Activated T-helper 9 cell treated with anti-CD3 and anti-CD28 coated beads, Interleukin-2, amount 50 U/mL, for 16 hours (primary cell): ENCODE measurements at places on chromosomes 16 and 17.

GRCh38 chr16:85391175-85391707 is 221.9 kb upstream of the GSE1 start:
- no peak for DNase-seq

DNA sequence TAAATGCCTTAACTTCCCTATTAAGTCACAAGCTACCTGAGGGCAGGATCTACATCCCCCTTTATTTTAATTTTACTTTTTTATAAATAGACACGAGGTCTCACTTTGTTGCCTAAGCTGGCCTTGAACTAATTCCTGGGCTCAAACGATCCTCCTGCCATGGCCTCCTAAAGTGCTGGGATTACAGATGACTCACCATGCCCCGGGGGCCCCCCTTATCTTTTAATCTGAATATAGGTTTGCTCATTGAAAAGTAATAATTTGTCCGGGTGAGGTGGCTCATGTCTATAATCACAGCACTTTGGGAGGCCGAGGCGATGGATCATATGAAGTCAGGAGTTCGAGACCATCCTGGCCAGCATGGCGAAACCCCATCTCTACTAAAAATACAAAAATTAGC is 14.2 kb downstream of the ETV4 start:
- no peak for DNase-seq

DNA sequence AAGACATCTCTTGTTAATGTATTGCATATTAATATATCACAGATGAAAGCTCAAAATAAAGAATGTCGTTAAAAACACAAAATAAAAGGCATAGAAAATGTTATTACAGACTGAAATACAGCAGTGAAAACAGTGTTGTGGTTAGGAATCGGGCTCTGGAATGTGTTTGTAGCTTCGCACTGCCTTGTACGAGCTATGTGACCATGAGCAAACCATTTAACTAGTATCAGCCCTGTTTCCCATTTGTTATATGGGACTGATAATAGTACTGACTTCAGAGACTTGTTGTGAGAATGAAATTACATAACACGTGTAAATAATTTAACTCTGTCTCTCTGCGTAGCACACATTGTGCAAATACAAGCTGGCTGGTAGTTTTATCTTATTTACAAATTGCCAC is 648 bp upstream of the RBFOX1 start:
- no peak for DNase-seq

DNA sequence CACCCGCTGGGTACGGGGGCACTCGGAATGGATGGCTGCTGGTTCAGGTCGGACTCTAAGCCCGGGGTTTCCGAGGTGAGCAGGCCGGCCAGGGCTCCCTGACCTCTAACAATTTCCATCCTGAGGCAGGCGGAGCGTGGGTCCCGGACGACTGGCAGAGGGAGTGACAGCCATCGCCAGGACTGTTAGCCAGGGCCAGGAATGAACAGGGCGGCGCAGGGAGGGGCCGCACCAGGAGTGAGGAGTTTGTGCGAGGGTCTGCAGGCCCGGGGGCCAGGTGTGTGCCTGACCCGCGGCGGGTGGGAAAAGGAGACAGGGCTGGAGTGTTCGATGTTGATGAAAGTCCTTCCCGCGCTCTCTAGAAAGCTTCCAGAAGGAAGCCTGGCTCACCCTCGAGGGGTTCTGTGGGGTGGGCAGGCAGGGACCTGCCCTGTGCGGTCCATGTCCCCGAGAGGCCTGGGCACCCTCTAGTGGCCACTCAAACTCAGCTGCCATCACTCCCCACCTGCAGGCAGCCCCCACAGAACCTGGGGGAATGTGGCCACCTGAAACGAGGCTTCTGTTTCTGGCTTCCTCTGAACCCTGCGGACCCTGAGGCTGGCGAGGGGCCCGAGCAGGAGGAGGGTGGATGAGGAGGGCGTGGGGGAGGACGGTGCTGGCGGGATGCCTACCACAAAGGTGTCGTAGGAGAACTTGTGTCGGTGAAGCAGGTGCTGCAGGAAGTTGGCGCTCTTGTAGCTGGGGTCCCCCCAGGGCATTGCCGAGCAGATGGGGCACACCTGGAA is 8.2 kb downstream of the RNF166 start:
- no peak for DNase-seq

GRCh38 chr17:56599088-56599487 is 5.6 kb downstream of the NOG start:
- no peak for DNase-seq

DNA sequence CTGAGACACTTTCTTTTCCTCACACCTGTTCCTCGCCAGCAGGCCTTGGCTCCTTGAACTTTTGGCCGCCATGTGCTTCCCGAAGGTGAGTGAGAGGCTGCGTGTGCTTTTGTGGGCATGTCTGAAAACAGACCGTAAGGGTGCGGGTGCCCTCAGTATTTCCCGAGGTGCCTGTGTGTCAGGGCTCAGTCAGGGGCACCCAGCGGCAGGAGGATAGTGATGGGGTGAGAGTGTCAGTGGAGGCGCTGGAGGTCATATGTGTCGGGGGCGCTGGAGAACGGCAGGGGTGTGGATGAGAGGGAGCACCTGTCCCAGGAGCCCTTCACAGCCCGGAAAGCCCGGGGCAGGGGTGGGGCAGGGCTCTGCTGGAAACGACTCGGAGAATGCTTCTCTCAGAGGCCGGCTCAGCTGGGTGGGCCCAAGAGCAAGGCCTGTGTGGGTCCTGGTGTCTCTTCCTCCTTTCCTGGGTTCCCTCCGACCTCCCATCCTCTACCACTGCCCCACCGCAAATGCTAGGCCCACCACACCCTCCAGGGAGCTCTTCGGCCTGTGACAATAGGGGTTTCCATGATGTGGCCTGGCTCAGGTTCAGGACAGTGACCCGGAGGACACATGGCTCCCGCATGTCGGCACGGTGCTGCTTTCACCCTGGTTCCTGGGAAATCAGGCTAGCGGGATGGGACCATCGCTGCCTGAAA is 451 bp downstream of the IL32 start:
- DNase-seq: no peak

DNA sequence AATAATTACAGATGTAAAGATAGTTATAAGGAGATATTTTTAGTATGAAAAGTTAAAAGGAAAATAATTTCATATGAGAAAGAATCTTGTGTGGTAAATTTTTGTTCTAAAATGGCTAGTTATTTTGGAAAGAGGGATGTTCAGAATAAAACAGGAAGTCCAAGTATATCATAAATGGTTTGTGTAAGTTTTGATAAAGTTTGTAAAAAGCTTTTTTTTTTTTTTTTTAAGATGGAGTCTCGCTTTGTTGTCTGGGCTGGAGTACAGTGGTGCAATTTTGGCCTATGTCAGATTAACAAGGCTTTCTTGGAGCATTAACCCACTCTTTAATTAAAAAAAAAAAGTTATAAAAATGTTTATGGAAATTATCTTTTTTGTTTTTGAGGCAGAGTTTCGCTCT is 8.2 kb upstream of the CDK10 start:
- DNase-seq: no peak

DNA sequence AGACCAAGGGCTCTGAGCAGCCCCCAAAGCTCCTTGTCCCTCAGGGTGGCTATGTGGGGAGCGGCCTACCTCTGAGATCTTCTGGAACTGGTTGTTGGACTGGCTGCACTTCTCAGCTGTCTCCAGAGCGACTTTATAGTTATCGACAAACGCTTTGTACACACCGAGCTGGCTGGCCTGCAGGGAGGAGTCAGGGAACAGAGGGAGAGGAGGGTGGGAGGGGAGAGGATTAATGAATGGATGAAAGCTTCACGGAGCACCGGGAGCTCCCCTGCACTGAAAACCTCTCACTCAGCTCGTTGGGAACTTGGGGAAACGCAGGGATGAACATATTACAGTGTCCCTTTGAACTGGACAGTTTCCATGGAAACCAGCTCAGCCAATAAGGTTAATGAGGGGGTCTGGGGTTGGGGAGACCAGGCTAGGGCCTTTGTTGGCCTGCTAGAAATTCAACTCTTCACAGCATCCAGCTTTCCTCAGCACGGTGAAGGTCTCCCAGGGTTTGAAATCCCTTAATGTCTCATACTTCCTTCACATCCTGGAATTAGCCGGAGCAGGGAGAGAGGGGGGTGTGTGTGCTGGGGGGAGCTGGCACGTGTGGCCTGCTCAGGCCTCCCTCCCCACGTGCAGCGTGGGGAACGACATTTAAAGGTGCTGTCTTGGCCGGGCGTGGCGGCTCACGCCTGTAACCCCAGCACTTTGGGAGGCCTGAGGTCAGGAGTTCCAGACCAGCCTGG is 86.7 kb downstream of the TIMM22 start:
- no peak for DNase-seq

GRCh38 chr17:6686026-6686425 is 27.1 kb downstream of the SLC13A5 start:
- DNase-seq: no peak

DNA sequence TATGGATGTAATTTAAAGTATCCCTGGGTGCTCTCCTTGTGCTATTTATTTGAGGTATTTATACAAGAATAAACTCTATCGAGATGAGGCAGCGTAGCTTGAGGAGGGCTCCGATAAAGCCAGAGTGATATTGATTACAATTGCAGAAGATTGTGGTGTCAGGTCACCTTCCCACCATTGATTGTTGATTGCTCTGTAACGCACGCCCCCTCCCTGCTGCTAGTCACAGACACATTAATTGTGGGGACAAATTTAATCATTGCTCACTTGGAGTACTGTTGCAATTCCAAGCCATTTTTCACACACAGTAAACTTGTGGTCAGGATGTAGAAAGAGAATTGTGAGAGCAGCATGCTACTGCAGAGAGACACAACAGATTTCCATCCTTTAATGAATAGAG is 75.4 kb downstream of the IRX3 start:
- DNase-seq: no peak

- DNase-seq: no peak
Measured at GRCh38 chr16:22734368-22734767, 79.6 kb upstream of the HS3ST2 start.

DNA sequence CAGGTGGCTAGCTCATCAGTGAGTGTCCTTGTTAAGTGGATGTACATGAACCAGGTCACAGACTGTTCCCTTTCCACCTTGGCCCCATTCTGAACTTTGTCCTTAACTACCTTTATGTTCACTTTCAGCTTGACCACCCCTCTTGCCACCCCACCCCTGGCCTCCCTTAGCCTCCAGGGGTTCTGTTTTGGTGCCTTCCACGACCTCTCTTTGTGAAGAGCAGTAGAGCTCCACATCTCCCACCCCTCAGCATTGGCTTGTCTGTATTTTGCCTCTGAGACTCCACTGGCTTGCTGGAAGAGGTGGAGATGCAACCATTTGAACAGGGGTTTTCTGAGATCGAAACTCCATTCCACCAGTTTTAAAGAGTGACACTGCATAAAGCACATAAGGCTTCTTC is 123.5 kb downstream of the RGS9 start:
- no peak for DNase-seq

- DNase-seq: peak; percentile 55
Measured at GRCh38 chr16:57592591-57593003, 35.8 kb upstream of the ADGRG1 start.

DNA sequence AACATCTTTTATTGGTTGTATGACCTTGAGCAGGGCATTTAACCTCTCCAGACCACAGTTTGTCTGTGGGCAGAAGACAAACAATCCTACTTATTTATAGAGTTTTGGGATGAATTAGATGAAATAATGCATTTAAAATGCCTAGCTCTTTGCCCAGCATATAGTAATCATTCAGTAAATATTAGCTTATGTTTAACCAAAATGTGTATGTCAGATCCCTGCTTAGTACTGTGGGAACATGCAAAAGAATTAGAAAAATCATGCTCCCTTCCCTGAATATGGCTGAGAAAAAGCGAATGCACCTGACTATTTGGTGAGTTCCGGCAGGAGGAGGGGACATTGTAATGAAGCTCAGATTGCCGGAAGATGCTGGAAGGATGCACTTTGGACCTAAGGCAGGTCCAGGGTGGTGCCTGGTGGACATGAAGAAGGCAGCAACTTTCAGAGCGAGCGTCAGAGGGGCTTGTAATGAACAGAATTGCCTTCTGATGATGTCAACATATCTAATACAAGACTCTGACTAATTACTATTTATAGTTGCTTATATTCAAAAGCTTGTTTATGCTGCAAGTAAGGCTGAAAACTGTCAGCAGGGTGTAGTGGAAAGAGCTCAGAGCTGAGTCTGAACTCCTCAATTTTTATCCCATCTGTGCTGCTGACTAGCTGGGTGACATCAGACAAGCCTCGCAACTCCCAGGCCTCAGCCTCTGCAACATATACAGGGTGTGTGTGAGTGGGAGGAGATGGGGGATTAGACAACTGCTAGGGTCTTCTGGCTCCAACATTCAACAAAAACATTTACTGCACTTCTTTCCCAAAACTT is 221.2 kb downstream of the PRKCA start:
- DNase-seq: no peak

- no peak for DNase-seq
Measured at GRCh38 chr16:71216714-71217113, 13.8 kb downstream of the HYDIN start.

DNA sequence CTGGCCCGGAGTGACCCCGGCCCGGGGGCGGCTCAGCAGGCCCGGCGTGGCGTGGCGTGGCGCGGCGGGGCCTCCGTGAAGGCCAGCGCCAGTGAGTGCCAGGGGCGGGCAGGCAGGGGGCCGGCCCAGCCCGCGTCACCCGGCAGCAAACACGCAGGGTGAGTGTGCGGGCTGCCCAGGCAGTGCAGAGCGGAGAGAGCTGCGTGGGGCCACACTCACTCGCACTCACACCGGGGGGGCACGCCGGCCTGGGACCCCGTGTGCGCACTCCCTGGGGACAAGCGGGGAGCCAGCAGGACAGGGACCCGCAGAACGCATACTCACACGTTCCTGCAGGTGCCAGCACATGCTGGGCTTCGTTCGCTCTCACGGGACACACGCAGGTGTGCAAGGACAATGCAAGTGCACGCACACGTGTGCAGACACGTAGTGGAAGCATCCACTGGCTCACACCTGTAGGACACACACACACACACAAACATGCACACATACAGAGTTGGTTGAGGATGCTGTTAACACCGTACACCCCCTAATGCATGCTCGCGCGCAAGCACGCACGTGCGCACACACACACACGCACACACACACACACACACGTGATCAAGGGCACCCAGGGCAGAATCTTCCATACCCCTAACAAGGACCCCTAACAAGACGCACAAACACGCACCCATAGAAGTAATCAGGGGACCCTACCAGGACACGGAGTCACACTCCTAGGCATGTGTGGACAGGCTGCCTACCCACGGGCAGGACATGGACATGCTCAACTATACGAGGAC is 7.7 kb downstream of the USP6 start:
- no peak for DNase-seq

- no peak for DNase-seq
Measured at GRCh38 chr17:19372439-19372838, 5.9 kb upstream of the MAPK7 start.

DNA sequence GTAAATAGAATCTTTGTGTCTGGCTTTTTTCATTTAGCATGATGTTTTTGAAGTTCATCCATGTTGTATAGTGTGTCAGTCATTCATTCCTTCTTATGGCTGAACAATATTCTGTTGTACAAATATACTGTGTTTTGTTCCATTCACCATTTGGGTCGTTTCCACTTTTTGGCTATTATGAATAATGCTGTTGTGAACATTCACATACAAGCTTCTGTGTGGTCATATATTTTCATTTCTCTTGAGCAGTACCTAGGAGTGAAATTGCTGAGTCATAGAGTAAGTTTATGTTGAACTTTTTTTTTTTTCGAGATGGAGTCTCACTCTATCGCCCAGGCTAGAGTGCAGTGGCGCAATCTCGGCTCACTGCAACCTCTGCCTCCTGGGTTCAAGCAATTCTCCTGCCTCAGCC is 32.3 kb upstream of the TAOK1 start:
- DNase-seq: no peak
